Astrocyte (in vitro differentiated cells and primary cell): ENCODE measurements at places on chromosomes 3 and 15. TPM values are rescaled to one million over a fixed set of nuclear protein-coding genes. Genes with fewer than 3 reads are reported as not detected.

DNA sequence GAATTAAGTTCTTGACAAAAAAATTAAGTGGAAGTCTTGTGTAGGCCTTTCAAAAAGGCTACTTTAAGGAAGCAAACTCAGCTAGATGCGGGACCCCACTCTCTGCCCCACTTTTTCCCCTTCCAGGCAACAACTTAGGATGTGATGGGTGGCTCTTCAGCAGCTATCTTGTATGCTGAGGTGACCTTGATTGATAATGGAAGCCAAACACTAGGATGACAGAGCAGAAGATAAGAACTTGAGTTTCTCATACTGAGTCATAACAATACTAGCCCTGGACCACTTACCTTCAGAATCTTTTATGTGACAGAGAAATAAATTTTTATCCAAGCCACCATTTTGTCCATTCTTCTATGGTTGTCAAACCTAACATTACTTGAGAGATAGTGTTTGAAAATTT, 16.1 kb downstream of the PDCD10 start:
- no peak for DNase-seq
- peaks cover 12% of the 10 kb centered on the region for H3K36me3 ChIP-seq
- no peaks in the 10 kb centered on the region for H3K27me3 ChIP-seq
- no peak overlapping the region for H3K4me3 ChIP-seq

- H3K36me3 ChIP-seq = no peaks in the 10 kb centered on the region
- no peak overlapping the region for H3K4me3 ChIP-seq
- no peaks in the 10 kb centered on the region for H3K4me1 ChIP-seq
- no peak overlapping the region for H3K27ac ChIP-seq
- DNase-seq = no peak
Measured at GRCh38 chr3:179972881-179973423, 63.8 kb downstream of the PEX5L start.

GRCh38 chr3:139803294-139803693, 125.5 kb upstream of the NMNAT3 start:
- H3K4me1 ChIP-seq = no peaks in the 10 kb centered on the region
- no peak for DNase-seq
- no peak overlapping the region for H3K4me3 ChIP-seq

DNA sequence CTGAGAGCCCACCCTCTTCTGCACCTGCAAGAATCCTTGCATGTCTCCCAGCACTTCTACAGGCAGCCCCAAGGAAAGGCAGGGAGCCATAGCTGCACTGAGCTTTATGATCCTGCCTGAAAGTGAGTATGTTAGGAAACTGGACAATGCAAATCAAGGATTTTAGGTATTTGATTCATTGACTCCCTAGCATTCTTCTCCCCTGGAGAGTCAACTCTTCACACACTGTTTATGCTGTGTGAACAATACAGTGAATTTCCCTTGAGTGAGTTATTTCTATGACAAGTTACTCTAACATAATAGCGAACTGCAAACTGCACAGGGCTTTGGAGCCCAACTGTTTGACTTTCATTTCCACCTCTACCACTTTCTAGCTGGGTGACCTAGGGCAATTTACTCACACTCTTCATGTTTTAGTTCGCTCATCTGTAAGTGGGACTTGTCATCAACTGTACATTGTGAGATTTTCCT, 96.0 kb upstream of the PHLDB2 start:
- H3K27me3 ChIP-seq = no peaks in the 10 kb centered on the region
- DNase-seq = peak; percentile 73
- H3K4me1 ChIP-seq = peaks cover 35% of the 10 kb centered on the region

Gene GOLGA6L10
- 0.12 and 0.30 TPM in 2 replicates for total RNA-seq

GRCh38 chr15:98321896-98322295, 326.4 kb upstream of the IGF1R start:
- H3K27me3 ChIP-seq = no peaks in the 10 kb centered on the region
- no peak for DNase-seq
- H3K36me3 ChIP-seq = no peaks in the 10 kb centered on the region
- no peak overlapping the region for H3K27ac ChIP-seq

Gene ZNF660
- 5.5 and 6.7 TPM in 2 replicates for total RNA-seq

Gene MB21D2
- 10.7 and 11.0 TPM in 2 replicates for total RNA-seq

Gene EFCAB12
- 0.14 and 0.26 TPM in 2 replicates for total RNA-seq

DNA sequence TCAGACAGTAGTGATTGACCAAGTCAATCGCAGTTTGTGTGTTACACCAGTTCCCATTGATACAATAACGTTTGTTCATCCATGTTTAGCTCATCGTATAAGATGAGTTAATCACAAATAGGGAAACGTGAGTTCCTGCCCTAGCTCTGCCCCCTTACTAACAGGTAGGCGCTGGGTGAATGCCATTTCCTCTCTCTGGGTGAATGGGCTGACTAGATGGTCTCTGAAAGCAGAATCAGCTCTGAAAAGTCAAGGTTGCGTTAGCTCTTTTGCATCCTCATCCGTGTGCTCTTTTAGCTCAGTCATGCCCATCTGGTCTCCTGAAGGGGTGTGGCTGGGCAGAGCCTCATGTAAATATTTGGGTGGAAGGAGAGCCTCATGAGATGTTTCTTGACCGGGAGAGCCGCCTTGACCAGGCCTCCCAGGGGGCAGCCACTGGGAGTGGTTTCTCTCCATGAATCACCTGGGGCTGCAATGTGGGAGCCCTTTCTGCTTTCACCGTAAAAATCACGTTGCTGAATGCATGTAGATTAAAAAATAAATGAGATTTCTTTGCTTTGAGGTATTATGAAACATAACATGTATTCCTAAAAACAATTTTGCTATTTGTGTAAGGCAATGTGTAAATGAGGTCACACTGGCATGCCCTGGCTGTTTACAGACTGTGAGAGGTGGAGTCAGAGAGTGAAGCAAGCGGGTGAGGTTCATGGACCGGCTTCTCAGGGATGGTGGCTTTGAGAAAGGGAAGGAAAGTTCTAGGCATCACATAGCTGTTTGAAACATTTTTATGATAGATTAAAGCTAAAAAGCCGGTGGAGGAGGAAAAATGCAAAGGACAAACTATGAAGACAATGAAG, 108.4 kb upstream of the RASGRP1 start:
- no peaks in the 10 kb centered on the region for H3K36me3 ChIP-seq
- no peak for DNase-seq
- no peak overlapping the region for H3K27ac ChIP-seq
- peaks cover 18% of the 10 kb centered on the region for H3K27me3 ChIP-seq

- H3K27ac ChIP-seq = no peak overlapping the region
- no peaks in the 10 kb centered on the region for H3K36me3 ChIP-seq
- no peaks in the 10 kb centered on the region for H3K27me3 ChIP-seq
- H3K4me3 ChIP-seq = no peak overlapping the region
Measured at GRCh38 chr3:150965436-150965835, 7.1 kb downstream of the CLRN1 start.
